Cerebellar cortex (tissue), 1 donor: ENCODE measurements at places on chromosomes 1 and 21.

- no peak for DNase-seq
Measured at GRCh38 chr21:42469272-42469671, 26.8 kb downstream of the RSPH1 start.

DNA sequence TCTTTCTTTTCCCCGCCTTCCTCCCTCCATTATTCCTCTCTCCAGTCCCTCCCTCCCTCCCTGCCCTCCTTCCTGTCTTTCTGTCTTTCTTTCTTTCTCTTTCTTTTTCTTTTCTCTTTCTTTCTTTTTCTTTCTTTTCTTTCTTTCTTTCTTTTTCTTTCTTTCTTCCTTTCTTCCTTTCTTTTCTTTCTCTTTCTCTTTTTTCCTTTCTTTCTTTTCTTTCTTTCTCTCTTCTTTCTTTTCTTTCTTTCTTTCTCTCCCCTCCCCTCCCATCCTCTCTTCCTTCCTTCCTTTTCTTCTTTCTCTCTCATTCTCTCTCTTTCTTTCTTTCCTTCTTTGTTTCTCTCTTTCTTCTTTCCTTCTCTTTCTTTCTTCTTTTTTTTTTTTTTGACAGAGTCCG lies 402.2 kb upstream of the PLXNA2 start:
- no peak for DNase-seq

- DNase-seq: no peak
Measured at GRCh38 chr21:27570306-27570868, 603.5 kb upstream of the ADAMTS5 start.

DNA sequence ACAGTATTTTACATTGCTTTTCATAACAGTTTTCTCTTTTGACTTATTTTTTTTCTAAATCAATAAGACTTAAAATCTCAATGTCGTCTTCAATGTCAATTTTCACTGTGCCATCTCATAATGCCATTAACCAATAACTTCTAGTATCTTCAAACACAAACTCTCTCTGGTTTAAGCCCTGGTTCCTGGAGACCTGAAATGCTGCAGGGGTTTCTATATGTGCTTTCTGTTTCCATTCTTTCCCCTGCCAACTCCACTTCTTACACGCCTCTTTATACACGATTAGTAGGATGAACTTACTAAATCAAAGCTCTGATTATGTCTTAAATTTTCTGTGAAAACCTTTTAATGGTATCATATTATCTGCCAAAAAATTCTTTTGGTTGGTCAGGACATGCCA lies 191.4 kb downstream of the AMY1C start:
- DNase-seq: no peak
